ENCODE measurements at places on chromosomes 5 and 9. TPM values are rescaled to one million over a fixed set of nuclear protein-coding genes. Genes with fewer than 3 reads are reported as not detected.
A peak's percentile ranks its signal among the peaks of the same experiment; 100 is the strongest.

DNA sequence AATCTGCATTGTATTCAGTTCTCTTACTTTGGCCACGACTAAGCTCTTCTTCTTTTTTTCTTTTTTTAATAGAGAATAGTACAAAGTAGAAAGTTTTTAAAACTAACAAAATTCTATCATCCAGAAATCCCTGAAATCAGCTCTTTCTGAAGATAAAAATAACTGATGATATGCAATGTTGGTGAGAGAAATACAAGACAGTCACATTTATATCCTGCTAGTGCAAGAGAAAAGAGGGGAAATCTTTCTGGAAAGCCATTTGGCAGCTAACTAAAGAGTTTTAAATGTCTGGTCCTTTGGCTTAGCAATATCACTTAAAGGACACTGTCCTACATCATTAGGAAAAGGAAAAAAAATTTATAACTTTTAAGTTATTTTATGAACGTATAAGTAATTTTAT is 27.0 kb upstream of the FREM1 start:
- DNase-seq: no peak

DNA sequence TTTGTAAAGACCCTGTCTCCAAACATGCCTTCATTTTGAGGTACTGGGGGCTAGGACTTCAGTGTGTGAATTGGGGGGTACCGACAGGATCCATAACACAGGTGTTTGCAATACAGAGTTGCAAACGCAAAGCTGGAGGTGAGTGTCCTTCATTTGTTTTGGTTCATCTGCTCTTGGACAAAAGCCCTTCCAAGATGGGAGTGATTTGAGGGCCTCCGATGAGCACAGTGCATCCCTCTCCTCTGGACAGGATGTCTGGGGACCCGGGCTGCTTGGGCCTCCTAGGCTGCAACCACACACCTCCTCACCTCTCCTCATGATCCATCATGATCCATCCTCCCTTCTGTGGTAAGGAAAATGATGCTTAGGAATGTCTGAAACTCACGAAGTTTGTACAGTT is 23.8 kb downstream of the FGD3 start:
- DNase-seq: no peak

The FOXD4L5 gene
- total RNA-seq: 0.42 TPM

DNA sequence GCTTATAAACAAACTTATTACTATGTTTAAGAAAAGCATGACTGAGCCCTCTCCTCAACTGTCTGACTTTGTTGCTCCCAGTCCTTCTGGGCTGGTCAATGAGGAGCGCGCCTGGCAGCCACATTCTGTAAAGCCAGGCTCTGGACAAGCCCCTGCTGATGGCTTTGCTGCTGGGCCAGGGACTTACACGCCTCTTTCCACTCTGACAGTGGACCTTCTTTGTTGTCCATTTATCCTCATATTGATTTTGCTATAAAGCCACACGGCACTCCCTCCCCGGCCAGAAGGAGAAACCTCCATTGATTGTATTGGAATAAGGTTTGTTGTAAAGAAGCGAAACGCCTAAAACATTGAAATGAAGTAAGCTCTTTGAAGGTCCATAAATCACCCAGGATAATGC is 50.6 kb downstream of the C5orf15 start:
- no peak for DNase-seq

- DNase-seq: no peak
These were observed 292.0 kb upstream of the ZNF608 start for GRCh38 chr5:125038477-125038876.

The IL13 gene
- not detected for total RNA-seq

DNA sequence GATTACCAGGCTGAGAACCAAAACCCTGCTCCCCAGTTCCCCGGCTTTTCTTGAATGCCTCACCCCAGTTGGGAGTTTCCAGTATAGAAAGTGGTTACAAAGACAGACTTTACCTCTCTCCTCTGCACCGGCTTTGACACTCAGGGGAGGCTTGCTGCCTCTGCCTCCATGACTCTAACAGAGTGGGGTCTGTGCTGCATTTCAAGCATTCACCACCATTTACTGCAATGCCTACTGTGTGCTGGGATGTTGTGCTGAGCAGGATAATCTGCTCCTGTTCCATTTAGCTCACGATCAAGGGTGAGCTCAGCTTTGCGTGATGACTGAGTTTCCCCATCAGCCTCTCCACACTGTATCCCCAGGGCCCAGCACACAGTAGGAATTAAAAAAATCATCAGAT is 39.9 kb upstream of the AKNA start:
- no peak for DNase-seq

The PRR7 gene
- 6.5 TPM for total RNA-seq

- peak; percentile 41 for DNase-seq
These were observed 32.3 kb downstream of the TNPO1 start for GRCh38 chr5:72848474-72849428.

DNA sequence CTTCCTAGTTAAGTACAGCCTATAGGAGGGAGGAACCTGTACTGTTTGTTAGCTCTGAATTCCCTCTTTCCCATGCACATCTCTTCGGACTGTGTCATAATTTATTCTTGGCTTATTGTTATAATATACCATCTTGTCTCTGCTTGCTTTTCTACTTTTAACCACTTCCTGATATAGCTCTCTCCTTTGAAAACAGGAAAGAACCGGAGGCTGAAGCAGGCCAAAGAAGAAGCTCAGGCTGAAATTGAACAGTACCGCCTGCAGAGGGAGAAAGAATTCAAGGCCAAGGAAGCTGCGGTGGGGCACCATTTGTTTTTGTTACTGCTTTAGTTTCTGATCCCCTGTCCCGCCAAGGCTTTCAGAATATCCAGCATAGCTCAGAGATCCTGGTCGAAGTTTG is 4.8 kb downstream of the ATP6V1G1 start:
- peak; percentile 83 for DNase-seq

The SH3GL2 gene
- not detected for total RNA-seq

GRCh38 chr9:11128156-11128555 is 515.4 kb upstream of the PTPRD start:
- DNase-seq: no peak

Data from endothelial cell of umbilical vein (primary cell).